ENCODE measurements at places on chromosomes 12 and 14.

GRCh38 chr12:114445401-114446323 lies 39.7 kb upstream of the TBX5 start:
- no peak for DNase-seq

DNA sequence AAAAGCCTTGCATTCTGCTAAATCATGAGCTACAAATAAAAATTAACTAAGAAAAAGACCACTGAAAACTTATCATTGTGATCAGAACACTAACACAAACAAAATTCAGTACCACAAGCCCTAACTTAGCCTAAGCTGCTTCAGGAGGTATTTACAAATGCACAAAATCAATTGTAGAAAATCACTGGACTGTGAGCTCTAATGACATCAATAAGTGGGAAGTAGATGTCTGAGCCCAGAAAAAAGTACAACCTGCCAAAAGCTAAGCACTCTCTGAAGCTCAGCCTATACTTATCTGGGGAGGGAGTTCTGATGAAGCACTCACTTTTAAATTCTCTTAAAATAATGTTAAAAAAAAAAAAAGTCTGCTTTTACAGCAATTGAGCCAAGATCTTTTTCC lies 92.9 kb downstream of the SLCO1B1 start:
- DNase-seq, result no peak

- DNase-seq, result no peak
Measured at GRCh38 chr14:95174184-95174792, 17.0 kb upstream of the DICER1 start.

- no peak for DNase-seq
Measured at GRCh38 chr12:57309420-57309819, 58.4 kb upstream of the STAC3 start.

DNA sequence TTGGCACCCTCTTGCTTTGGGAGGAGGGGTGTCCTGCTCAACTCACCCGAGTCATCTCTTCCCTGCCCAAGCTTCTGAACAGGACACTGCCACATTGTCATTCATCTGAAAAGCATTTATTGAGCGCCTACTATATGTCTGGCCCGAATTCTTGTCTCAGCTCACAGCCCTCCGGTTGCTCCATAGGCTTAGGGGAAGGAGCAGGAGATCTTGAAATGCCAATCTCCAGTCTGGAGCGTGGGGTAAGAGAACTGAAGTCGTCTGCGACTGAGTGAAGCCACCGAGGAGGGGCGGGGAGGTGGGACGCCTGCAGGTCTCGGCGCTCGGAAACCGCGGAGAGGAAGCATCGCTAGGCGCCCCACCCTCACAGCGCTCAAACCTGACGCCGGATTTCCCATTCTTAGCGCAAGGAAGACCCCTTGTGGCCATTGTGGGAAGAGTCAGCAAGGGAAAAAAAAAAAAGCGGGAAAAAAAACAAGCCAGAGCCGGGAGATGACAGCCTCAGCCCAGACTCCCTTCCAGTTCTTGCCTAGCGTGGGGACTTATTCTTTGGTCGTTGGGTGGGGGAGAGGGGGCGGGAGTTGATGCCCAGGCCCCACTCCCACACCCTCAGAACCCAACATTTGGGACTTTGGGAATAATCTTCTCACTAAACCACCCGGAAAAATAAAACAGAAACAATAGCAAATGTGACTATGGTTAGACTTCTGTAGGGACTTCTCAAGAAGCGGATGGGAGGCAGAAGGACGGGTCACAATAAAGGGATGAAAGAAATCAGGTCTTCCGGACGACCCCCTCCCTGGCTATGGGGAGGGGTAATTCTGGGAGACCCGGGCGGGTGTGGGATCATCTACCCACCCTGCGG lies 28.2 kb upstream of the SMUG1 start:
- peak; percentile 80 for DNase-seq

- no peak for DNase-seq
Measured at GRCh38 chr14:101905614-101906013, 58.8 kb upstream of the DYNC1H1 start.

GRCh38 chr14:102686196-102686801 lies 91.0 kb upstream of the TRAF3 start:
- DNase-seq, result no peak

- DNase-seq, result no peak
Measured at GRCh38 chr12:96587691-96588090, 98.3 kb downstream of the CFAP54 start.

DNA sequence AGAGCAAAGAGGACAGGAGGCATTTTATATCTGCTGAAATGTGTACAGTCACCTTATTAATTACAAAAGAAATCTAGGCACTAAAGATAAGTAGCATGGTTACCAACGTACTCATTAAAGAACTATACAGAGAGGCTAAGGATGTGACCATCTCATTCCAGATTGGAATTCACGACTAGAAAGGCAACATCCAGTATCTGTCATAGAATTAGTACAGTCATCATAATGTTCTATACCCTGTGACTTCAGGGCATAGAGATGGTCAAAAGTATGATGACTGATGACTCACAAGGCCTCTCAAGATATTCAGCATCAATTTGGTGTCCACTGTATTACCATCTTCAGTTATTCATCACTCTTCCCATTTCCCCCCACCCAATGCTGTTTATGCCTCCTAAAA lies 144.0 kb upstream of the PLEKHG7 start:
- no peak for DNase-seq
